ENCODE measurements at places on chromosomes 5 and 9.

DNA sequence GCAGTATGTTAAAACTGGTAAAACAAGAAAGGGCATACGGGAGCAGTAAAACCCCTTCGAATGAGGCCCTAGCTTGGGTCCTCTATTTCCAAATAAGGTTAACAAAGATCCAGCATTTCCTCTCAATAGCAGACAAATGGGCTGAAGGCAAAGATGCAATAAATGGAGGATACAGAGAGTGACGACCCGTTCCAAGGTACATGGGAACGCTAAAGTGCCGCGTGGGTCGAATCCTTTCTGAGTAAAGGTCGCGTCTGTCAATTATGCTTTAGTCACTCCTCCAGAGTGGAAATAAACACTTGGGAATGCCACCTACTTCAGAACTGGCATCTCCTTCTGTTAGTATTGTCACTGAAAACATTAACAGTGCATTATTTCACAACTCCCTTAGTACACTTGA lies 24.7 kb downstream of the ARL15 start:
- DNase-seq = no peak

DNA sequence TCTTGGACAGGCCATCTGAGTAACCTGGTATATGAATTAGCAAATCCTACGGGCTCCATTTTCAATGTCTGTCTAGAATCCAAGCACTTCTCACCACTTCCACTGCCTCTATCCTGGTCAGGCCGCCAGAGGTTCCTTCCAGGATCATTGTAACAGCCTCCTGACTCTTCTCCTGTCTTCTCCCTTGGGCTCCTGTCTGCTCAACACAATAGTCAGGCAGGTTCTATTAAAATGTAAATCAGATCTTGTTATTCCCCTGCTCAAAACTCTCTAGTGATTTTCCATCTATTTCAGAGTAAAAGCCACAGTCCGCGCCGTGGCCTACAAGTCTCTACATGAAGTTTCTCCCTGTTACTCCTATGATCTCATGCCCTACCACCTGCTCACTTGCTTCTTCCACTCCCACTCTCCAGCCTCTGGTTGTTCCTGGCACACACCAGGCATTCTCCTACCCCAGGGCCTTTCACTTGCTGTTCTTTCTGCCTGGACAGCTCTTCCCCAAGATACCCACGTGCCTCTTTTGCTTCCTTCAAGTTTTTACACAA lies 21.7 kb downstream of the ZNF366 start:
- DNase-seq = no peak

DNA sequence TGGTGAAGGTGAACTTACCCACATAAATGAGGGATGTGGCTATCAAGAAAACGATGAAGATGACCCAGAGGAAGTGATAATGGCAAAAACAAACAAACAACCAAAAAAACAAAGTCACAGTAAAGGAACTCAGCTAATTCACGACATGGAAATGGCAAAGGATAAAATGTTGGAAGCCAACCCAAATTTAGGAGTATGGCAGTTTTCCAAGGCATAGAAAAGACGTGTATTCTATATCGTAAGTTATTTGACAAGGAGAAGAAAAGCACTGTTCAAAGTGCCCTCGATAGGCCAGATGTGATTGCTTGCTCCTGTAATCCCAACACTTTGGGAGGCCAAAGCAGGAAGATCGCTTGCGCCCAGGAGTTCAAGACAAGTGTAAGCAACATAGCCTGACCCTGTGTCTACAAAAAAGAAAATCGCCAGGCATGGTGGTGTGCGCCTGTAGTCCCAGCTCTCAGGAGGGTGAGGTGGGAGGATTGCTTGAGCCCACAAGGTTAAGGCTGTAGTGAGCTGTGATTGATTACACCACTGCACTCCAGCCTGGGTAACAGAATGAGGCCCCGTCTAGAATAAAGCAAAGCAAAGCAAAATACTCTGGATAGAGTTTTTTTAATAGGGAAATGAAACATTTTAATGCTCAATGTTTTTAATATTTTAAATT lies 138.0 kb downstream of the SMARCA2 start:
- DNase-seq = no peak

- no peak for DNase-seq
Measured at GRCh38 chr5:91293131-91293530, 90.0 kb downstream of the ARRDC3 start.

- DNase-seq = no peak
Measured at GRCh38 chr9:30932226-30932625, 1452.2 kb upstream of the ACO1 start.

DNA sequence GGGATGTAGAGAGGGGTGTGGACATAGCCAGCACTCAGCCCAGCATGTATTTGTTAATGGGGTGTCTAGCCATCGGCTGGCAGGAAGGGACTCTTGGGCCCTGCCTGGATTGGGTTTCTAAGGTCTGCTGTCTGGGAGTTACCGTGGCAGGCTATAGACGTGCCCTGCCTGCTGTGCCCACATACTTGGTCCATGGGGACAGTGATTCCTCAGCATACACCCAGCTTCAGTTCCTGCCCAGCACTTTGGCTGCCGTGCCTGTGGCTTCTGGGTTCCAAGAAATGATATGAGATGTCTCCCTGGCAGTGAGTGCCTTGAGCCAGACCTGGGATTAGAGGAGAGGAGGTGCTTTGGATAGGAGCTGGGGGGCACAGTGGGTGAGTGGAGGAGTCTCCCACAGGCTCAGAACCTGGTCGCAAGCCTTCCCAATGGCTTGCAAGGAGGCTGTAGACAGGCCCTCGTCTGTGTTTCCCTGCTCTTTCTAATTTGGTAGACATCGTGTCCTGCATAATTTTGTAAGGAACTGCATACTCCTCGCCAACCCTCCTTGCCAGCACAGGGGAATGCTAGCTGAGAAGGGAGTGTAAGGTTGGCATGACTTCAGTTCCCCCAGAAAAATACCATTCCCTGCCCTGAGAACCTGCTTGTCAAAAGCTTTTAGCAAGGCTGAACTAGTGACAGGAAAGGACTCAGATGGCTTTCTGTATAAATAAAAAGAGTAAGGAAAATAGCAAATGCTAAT lies 287.9 kb downstream of the ZSWIM6 start:
- DNase-seq = no peak

DNA sequence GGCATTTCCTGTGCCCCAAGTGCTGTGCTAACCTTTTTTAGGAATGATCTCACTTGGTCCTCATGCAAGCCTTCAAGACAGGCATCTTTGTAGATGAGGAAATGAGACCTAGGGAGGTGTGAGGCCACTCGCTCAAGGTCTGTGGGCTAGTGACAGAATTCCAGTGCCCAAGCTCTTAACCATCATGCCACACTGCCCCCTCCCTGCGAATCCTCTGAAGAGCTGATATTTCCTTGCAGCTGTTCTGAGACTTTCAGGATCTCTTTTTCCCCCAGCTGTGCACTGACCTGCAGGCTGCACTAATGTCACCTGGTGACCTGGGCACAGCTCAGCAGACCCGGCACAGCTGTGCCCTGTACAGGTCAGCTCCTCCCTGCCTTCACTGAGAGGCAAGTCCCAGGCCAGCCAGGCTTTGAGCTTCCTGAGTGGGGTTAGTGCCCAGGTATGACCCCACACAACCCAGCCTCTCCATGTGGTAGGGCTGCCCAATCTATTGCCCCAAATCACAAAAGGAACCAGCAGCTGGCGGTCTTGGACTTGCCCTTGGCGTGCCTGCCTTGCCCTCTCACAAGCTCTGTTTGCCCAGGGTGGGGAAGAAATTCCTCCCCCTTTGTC lies 32.7 kb downstream of the MORN5 start:
- DNase-seq = no peak

DNA sequence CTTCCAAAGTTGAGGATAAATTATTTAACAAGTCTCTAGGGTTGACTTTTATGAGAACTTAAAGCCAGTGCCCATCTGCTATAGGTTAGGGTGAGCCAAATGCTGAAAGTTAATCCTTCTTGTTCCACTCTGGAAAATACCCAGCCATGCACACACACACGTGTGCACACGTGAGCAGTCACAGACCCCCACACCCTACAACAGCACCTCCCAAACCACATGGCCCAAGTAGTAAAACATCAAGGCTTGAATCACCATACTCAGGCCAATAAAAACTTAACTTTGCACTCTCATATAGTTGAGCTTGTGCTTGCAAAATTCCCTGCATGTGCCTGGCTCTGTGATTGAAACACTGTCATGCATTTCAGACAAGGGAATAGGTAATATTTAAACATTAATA lies 467.6 kb downstream of the ARHGEF28 start:
- DNase-seq = no peak

- no peak for DNase-seq
Measured at GRCh38 chr5:87924436-87924835, 344.2 kb downstream of the TMEM161B start.

DNA sequence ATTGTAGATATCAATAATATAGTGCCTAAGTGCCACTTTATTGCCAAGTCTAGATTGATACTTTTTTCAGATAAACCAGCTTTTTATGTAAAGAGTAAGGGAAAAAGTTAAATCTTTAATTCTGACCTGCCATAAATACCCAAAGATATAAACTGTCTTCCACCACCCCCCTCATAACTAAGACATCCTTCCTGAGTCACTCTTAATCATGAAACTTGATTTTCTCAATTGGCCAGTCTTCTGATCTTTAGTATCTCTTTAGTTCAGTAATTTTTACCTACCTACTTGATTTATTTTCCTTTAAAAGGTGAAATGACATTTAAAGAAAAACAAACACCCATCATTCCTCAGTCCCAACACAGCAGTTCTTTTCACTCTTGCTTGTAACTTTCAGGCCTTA lies 21.8 kb downstream of the C5orf22 start:
- no peak for DNase-seq

GRCh38 chr5:14109041-14109747 lies 33.9 kb upstream of the TRIO start:
- DNase-seq = no peak

GRCh38 chr5:110257971-110258370 lies 468.5 kb downstream of the TMEM232 start:
- DNase-seq = no peak

GRCh38 chr5:109690975-109691574 lies 1.3 kb downstream of the MAN2A1 start:
- DNase-seq = peak; percentile 8

GRCh38 chr9:123716339-123716945 lies 213.5 kb downstream of the DENND1A start:
- DNase-seq = no peak

GRCh38 chr5:94057217-94057616 lies 315.8 kb upstream of the POU5F2 start:
- DNase-seq = no peak

DNA sequence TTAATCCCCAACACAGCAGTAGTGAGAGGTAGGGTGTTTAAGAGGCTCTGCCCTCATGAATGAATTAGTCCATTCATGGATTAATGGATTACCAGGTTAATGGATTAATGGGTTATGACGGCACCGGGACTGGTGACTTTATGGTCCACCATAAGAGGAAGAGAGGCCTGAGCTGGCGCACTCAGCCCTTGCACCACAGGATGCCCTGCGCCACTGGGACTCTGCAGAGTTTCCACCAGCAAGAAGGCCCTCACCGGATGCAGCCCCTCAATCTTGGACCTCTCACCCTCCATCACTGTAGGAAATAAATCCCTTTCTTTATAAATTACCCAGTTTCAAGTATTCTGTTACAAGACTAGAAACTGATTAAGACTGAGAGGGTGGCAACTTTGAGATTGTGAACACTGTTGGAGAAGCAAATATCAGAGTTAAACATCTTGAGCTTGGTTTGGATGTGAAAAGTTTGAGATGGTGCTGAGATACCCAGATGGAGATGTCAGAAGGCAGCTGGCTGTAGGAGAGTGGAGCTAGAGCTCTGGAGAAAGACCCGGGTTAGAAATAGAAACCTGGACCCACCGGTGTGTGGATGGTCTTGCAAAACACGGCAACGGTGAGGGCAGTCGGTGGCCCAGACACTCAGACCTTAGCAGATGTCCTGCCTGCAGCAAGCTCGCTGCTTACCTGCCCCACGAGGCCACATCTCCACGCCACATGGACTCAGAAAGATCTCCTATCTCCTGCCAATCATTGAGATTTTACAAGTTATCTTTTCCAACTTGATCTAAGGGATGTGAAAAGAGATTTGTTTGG lies 98.8 kb downstream of the HSD17B3 start:
- no peak for DNase-seq

- DNase-seq = no peak
Measured at GRCh38 chr9:6876195-6876894, 118.6 kb downstream of the KDM4C start.

DNA sequence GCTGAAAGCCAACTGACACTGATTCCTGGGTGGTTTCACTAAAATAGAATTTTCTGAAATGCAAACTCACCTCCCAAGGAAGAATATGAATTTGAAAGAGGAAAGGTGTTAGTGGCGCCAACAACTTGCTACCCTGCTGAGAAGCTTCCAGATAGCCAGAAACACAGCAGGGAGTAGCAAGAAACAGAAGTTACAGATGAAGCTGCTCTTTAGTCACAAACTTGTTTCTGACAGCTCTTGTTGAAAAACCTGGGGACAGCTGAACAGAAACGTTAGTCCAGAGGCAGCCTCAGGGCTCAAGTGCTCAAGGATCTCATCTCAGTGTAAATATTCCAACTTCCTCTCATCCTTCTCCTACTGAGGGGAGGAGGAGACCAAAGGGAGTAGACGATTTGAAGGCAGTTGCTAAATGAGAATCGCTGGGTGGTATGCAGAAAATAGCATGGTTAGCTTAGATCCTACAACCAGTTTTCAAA lies 184.1 kb downstream of the PDE4D start:
- no peak for DNase-seq

DNA sequence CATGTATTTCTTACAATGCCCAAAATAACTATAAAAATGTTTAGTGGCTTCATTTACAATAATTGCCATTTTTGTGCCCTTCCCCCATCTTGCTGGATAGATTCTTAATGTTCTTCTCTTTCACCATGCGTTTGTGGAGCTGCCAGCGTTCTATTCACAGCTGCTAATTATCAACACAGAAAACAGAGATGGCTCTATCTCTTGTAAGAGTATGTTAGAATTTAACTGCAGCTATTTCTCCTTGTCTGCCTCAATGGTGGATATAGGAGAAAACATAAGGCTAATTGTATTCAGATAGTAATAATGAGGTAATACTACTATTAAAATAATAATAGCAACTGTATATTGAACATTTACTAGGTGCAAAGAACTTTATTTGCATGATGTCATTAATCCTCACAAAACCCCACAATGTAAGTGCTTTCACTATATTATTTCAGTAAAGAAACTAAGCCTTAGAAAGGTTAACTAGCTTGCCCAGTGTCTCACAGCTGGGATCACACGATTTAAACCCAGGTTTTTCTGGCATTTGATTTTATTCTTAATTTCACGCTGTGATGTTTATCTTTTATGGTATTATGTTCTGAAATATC lies 50.1 kb downstream of the JAKMIP2 start:
- DNase-seq = no peak

- DNase-seq = no peak
Measured at GRCh38 chr5:54844266-54844665, 141.1 kb downstream of the ESM1 start.

DNA sequence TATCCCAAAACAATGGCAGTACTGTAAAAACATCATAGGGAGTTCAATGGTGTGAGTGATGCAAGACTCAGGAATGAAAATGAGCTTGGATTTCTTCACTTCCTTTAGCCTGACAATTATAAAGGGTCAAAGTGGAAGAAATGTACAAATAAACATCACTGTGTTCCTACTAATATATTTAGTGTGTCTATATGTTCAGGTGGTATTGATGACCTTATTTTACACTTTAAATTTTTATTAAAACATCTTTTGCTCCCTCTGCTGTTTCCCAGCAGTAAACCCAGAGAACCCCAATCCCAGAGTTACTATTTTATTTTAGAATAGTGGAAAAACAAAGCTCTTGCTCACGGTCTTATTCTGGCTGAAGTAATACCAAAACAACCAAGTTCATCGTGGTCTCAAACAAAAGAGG lies 2.0 kb downstream of the LOX start:
- DNase-seq = no peak
